Glomerular endothelial cell (primary cell): ENCODE measurements at places on chromosomes 1 and 21. TPM values are rescaled to one million over a fixed set of nuclear protein-coding genes. Genes with fewer than 3 reads are reported as not detected.

AXDND1 gene
- not detected in 2 replicates for total RNA-seq

GABRD gene
- not detected in 2 replicates for total RNA-seq

ORC1 gene
- total RNA-seq, result 1.6 and 3.3 TPM in 2 replicates

CELA2A gene
- not detected in 2 replicates for total RNA-seq

TSPAN1 gene
- 2.3 and 8.9 TPM in 2 replicates for total RNA-seq

OR14A2 gene
- not detected in 2 replicates for total RNA-seq

RABGGTB gene
- total RNA-seq, result 40.0 and 48.6 TPM in 2 replicates

SMPDL3B gene
- 1.8 TPM in 1 of 2 replicates, not detected in the other for total RNA-seq

IFT25 gene
- total RNA-seq, result 11.0 and 19.1 TPM in 2 replicates

TSSK3 gene
- 0.47 TPM in 1 of 2 replicates, not detected in the other for total RNA-seq

AIRE gene
- not detected in 2 replicates for total RNA-seq

TCHH gene
- under 0.01 and 0.12 TPM in 2 replicates for total RNA-seq

PLK3 gene
- 49.1 and 56.1 TPM in 2 replicates for total RNA-seq

PTGER3 gene
- 0.05 and 0.06 TPM in 2 replicates for total RNA-seq

KCNA3 gene
- total RNA-seq, result not detected in 2 replicates
